Left lung (tissue), 14 donors: ENCODE measurements at places on chromosomes 5 and 9.

DNA sequence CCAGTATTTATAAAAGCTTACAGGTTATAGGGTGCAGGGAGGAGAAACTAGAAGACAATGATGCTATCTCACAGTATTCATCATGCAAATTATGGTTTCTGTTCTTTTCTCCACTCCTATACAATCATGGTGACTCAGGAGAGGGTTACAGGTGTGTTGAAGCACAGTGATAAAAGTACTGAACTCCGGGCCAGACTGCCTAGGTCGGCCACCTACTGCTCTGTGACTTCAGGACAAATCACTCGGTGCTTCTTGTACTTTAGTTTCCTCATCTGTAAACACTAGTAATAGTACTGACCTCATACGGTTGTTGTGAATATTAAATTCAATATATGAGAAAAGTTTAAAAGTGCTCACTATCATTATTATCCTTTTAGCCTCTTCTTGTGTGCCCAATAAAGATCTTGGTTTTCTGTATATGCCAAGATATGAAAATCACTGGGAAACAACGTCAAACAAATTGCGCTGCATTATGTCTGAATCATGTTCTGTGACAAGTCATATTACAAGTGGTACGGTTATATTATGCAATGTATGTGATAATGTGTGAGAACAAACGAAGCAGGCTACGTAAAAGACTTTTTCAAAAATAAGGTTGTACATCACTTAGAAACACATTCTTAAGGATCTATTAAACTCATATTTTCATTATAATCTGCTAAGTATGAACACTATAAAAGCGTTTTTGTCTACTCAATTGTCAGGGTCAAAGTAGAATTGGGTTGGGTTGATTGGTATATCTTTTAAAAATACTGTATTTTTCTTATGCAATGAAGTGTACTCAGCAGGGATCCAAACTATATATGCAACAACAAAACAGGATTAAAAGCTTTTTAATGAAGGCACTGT is 153.3 kb downstream of the EFNA5 start:
- peak; percentile 51 for DNase-seq

- no peak for DNase-seq
Measured at GRCh38 chr5:14174230-14174636, 31.1 kb downstream of the TRIO start.

GRCh38 chr5:50302815-50303490 is 138.1 kb downstream of the EMB start:
- no peak for DNase-seq

DNA sequence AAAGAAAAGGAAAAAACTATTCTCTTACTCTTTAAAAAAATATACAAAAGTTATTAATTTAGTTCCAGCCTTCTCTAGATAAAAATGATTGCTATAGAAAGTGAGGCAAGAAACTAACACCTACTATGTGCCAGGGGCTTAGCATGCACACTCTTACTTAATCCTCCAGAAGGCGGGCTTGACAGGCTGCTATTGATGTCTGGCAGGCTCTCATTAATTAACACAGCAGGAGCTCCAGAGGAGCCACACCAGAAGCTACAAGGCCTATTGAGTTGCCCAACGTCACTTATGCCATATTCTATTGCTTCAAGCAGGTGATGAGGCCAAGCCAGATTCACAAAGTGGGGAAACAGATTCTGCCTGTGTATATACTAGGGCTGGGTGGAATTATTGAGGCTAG is 54.6 kb upstream of the CLINT1 start:
- DNase-seq = no peak
